ENCODE measurements at places on chromosomes 5 and 9. TPM values are rescaled to one million over a fixed set of nuclear protein-coding genes. Genes with fewer than 3 reads are reported as not detected.

GRCh38 chr5:945691-946551 is 53.2 kb downstream of the TRIP13 start:
- H3K4me3 ChIP-seq, result no peak overlapping the region
- no peaks in the 10 kb centered on the region for H3K36me3 ChIP-seq

DNA sequence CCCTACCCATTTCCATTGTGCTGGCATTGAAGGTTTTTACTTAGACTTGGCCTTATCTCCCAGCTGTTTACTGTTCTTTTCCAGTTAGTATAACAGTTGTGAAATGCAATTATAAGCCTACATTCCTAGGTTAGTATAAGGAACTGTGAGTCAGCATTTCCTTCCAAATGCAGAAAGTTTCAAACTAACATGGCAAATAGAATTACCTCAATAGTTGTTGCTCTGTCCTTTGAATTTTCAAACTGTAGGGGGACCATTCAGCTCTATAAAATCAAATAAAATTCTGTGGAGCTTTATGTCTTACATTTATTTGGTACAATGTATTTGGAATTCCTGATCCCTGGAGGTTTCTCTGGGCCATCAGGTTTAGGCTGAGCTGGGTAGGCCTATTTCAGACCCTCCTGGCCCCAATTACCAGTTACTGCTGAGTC is 47.2 kb downstream of the ARHGEF28 start:
- no peak for DNase-seq
- H3K4me3 ChIP-seq, result no peak overlapping the region
- H3K36me3 ChIP-seq, result no peaks in the 10 kb centered on the region
- H3K4me1 ChIP-seq, result peaks cover 28% of the 10 kb centered on the region

DNA sequence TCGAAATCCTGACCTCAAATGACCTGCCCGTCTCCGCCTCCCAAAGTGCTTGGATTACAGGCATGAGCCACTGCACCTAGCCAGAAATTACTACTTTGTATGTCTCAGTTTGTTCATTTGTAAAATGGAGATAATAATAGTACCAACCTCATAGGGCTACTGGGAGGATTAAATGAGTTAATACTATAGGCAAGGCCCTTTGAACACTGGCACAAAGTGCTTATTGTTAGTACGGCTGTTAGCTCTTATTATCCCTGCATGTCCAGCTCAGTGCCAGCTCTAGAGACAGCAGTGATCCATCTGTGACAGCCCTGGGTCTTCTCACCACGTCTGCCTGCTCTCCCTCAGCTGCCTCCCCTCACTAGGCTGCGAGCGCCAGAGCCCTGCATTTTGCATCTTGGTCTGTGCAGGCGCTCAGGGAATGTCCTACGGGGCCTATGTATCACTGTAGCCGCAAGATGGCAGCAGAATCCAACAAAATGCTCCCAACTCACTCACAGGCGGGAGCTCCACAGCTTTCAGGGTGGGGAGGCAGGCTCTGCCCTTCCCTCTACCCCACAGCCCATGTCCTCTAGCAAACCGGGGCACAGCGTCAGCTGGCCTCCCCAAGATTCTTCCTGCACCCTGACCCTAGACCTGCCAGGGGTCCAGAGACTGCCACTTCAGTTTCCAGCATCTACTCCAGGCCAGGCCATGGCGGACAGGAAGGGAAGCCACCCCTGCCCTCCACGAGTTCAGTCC is 17.7 kb upstream of the AKNA start:
- no peaks in the 10 kb centered on the region for H3K27me3 ChIP-seq
- no peak overlapping the region for H3K4me3 ChIP-seq
- peak; percentile 82 for DNase-seq
- no peaks in the 10 kb centered on the region for H3K36me3 ChIP-seq

DNA sequence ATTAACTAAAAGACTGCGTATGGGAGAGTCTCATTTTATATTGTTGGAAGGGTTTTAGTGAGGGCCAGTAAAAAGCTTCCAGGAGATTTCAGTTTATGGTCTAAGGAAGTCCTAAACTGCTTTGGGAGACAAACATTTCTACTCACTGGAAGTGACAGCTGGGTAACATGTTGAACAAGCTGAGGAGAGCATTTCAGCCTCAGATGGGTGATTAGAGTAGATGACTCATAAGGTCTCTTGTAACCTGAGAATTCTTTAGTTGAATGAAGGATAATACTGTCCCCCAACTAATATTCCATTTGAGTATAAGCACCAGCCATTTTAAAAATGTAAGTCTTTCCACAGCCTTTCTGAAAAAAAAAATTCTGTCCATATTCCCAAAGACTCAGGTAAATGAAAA is 218.0 kb upstream of the C9orf72 start:
- H3K27me3 ChIP-seq, result no peaks in the 10 kb centered on the region
- H3K4me1 ChIP-seq, result no peaks in the 10 kb centered on the region
- no peak overlapping the region for H3K27ac ChIP-seq
- no peak for DNase-seq

- H3K36me3 ChIP-seq, result no peaks in the 10 kb centered on the region
- no peak for DNase-seq
- no peaks in the 10 kb centered on the region for H3K4me1 ChIP-seq
- H3K27ac ChIP-seq, result no peak overlapping the region
Measured at GRCh38 chr5:81216152-81216551, 17.0 kb upstream of the CKMT2 start.

GRCh38 chr5:88672644-88673252 is 210.2 kb downstream of the MEF2C start:
- no peak overlapping the region for H3K4me3 ChIP-seq
- H3K36me3 ChIP-seq, result no peaks in the 10 kb centered on the region
- H3K4me1 ChIP-seq, result peaks cover 23% of the 10 kb centered on the region
- no peak for DNase-seq
- H3K27me3 ChIP-seq, result peaks cover 99% of the 10 kb centered on the region

GRCh38 chr9:117008461-117008860 is 321.4 kb downstream of the TRIM32 start:
- DNase-seq, result no peak
- H3K27me3 ChIP-seq, result no peaks in the 10 kb centered on the region
- no peaks in the 10 kb centered on the region for H3K4me1 ChIP-seq
- no peak overlapping the region for H3K4me3 ChIP-seq
- H3K27ac ChIP-seq, result no peak overlapping the region
- H3K36me3 ChIP-seq, result no peaks in the 10 kb centered on the region

DNA sequence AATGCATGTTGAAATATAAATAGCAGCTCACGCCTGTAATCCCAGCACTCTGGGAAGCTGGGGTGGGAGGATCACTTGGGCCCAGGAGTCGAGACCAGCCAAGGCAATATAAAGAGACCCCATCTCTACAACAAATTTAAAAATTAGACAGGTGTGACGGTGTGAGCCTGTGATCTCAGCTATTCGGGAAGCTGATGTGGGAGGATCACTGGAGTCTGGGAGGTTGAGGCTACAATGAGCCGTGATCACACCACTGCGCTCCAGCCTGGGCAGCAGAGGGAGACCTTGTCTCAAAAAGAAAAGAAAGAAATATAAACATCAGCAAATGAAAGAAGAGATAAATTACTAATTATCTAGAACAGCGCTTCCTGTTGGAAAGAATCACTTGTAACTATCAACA is 105.0 kb downstream of the MAPKAP1 start:
- no peaks in the 10 kb centered on the region for H3K4me1 ChIP-seq
- no peaks in the 10 kb centered on the region for H3K27me3 ChIP-seq
- H3K36me3 ChIP-seq, result no peaks in the 10 kb centered on the region
- no peak overlapping the region for H3K27ac ChIP-seq
- H3K4me3 ChIP-seq, result no peak overlapping the region
- no peak for DNase-seq

- H3K4me1 ChIP-seq, result peaks cover 44% of the 10 kb centered on the region
- no peaks in the 10 kb centered on the region for H3K27me3 ChIP-seq
- DNase-seq, result no peak
- H3K36me3 ChIP-seq, result peaks cover 42% of the 10 kb centered on the region
- H3K27ac ChIP-seq, result peak overlapping the region; percentile 76
- peak overlapping the region; percentile 56 for H3K4me3 ChIP-seq
Measured at GRCh38 chr5:141514330-141515133, 25.7 kb downstream of the PCDHGC5 start.

- no peaks in the 10 kb centered on the region for H3K27me3 ChIP-seq
- H3K4me1 ChIP-seq, result no peaks in the 10 kb centered on the region
- no peak for DNase-seq
- H3K36me3 ChIP-seq, result no peaks in the 10 kb centered on the region
- H3K27ac ChIP-seq, result no peak overlapping the region
- H3K4me3 ChIP-seq, result no peak overlapping the region
Measured at GRCh38 chr9:90702441-90702955, 59.9 kb upstream of the DIRAS2 start.

DNA sequence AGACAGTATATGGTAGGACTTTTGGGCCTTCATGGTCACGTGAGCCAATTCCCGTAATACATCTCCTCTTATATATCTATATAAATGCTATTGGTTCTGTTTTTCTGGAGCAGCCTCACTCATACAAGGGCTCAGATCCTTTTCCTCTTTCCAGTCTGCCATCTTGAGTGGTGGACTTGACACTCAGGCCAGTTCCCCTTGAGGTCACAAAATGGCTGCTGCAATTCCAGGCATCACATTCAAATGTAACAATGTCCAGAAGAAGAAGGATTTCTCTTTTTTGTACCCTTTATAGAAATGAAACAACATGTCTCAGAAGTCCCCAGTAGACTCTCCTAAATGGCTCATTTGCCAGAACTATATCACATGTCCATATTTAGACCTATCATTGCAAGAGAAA is 4.5 kb downstream of the GPR150 start:
- DNase-seq, result no peak
- peaks cover 23% of the 10 kb centered on the region for H3K4me1 ChIP-seq
- no peak overlapping the region for H3K27ac ChIP-seq
- H3K4me3 ChIP-seq, result no peak overlapping the region

DNA sequence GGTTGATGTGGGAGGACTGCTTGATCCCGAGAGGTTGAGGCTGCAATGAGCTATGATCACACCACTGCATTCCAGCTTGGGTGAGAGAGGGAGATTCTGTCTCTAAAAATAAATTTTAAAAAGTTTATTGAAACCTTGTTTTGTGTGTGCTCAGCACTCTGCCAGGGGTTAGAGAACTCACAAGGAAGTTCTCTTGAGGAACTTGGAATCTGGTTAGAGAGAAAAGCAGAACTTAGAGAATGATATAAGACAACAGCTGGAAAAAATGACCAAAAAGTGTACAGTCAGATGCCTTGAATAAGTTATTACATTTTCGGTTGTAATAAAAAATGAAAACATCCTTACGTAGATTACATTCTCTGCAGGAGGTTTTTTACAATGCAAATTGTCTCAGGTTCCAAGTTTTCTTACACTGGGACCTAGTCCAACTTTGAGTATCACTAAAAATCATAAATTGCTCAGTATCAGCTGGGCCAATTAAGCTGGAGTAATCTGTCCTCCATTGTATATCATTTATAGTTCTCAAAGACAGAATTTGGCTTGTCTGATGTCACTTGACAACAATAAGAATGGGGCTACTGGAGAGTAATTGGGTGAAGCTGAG is 21.7 kb upstream of the TENT2 start:
- H3K4me3 ChIP-seq, result no peak overlapping the region
- no peak for DNase-seq
- peak overlapping the region; percentile 26 for H3K27ac ChIP-seq
- no peaks in the 10 kb centered on the region for H3K4me1 ChIP-seq
- no peaks in the 10 kb centered on the region for H3K27me3 ChIP-seq

DNA sequence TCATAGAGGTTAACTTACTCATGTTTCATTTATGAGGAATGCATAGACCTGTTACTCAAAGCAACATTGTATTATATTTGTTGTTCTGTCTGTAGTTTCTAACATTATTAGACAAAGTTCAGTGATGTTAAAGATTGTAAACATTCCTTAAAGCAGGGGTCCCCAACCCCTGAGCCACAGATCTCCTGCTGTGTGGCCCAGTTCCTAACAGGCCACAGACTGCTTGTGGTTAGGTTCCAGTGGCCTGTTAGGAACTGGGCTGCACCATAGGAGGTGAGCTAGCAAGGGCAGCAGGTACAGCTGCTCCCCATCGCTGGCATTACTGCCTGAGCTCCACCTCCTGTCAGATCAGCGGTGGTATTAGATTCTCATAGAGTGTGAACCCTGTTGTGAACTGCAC is 181.1 kb downstream of the KDM4C start:
- no peak overlapping the region for H3K4me3 ChIP-seq
- no peaks in the 10 kb centered on the region for H3K36me3 ChIP-seq
- no peaks in the 10 kb centered on the region for H3K27me3 ChIP-seq
- H3K27ac ChIP-seq, result no peak overlapping the region
- no peak for DNase-seq

GRCh38 chr9:89999176-89999533 is 394.3 kb downstream of the GADD45G start:
- H3K4me1 ChIP-seq, result peaks cover 45% of the 10 kb centered on the region
- peak; percentile 88 for DNase-seq
- H3K27ac ChIP-seq, result peak overlapping the region; percentile 86
- no peak overlapping the region for H3K4me3 ChIP-seq

GRCh38 chr5:128101676-128102075 is 18.1 kb downstream of the SLC12A2 start:
- H3K36me3 ChIP-seq, result no peaks in the 10 kb centered on the region
- H3K4me3 ChIP-seq, result no peak overlapping the region
- H3K4me1 ChIP-seq, result no peaks in the 10 kb centered on the region
- no peaks in the 10 kb centered on the region for H3K27me3 ChIP-seq
- no peak for DNase-seq

DNA sequence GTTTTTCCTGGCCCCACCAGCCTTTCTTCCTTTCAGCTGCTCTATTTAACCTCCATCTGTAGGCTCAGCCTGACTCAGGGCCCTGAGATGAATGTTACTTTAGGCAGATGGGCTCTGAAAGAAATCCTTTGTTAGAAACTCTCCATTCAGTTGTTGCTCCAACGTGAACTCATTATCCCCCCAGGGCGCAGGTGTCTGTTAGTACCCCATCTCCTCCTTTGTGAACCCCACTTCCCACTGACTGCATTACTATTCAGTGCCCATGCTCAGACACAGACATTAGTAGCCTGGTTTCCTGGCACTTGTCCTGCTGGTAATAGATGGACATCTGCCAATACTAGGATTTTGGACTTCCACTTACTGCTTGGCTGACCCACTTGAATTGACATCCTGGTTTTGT is 1271.6 kb downstream of the PTPRD start:
- no peaks in the 10 kb centered on the region for H3K36me3 ChIP-seq
- DNase-seq, result no peak
- H3K27me3 ChIP-seq, result no peaks in the 10 kb centered on the region

DNA sequence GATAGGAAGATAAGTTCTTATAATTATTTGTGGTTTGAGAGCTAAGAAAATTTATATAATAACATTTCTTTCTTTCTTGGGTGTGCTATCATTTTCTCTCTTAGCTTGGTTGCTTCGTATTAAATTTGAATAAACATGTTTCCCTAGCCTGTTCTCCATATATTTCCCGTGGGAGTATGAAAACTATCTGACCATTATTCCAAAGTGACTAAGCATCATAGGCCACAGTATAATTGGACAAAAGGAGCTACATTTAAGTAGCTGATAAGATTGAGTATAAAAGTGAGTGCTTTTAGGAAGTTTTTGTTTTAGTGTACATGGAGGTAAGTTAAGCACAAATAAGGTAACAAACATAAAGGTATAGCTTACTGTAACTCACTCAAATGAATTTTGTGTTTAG is 8.4 kb upstream of the OSMR start:
- H3K4me1 ChIP-seq, result no peaks in the 10 kb centered on the region
- H3K4me3 ChIP-seq, result no peak overlapping the region
- DNase-seq, result no peak

GRCh38 chr5:125422342-125422741 is 675.9 kb upstream of the ZNF608 start:
- H3K4me3 ChIP-seq, result no peak overlapping the region
- H3K27ac ChIP-seq, result no peak overlapping the region
- DNase-seq, result no peak
- no peaks in the 10 kb centered on the region for H3K4me1 ChIP-seq

MYO10 gene
- 67.0 TPM for total RNA-seq

LVRN gene
- total RNA-seq, result 0.20 TPM

LCN1 gene
- not detected for total RNA-seq

PCDHGB6 gene
- 7.5 TPM for total RNA-seq

ACOT12 gene
- total RNA-seq, result not detected

SIT1 gene
- total RNA-seq, result 2.2 TPM

CCDC152 gene
- total RNA-seq, result 0.78 TPM

Measured in upper lobe of right lung (tissue), 1 donor.